ENCODE measurements at places on chromosomes 13 and 19.

GRCh38 chr19:19643158-19644053 is at the start of gene GMIP:
Gene GMIP (minus strand): TSS chr19:19643657. CDS start chr19:19643529, 128 bp downstream.
- DNase-seq, result no peak

DNA sequence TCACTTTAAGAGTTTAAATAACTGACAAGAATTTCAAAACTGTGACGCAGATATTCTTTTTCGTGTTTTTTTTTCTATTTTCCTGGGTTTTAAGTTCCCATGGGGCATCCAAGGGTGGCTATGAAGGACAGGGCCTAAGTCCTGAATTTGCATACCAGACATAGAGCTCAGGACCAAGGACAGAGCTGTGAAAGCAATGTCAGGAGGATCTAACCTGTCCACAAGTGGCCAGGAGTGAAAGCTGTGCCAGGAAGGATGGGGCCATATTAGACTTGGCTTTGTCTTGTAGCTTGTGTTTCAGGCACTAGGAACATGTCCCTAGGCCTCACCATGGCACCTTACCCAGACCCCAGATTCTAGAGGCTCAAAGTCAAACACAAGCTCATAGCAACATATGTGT is 289.4 kb upstream of the MIR17HG start:
- DNase-seq, result no peak

- no peak for DNase-seq
Observed at GRCh38 chr13:73177916-73178565, 119.2 kb downstream of the KLF5 start.

- no peak for DNase-seq
Observed at GRCh38 chr13:33434676-33435075, 149.1 kb upstream of the STARD13 start.

DNA sequence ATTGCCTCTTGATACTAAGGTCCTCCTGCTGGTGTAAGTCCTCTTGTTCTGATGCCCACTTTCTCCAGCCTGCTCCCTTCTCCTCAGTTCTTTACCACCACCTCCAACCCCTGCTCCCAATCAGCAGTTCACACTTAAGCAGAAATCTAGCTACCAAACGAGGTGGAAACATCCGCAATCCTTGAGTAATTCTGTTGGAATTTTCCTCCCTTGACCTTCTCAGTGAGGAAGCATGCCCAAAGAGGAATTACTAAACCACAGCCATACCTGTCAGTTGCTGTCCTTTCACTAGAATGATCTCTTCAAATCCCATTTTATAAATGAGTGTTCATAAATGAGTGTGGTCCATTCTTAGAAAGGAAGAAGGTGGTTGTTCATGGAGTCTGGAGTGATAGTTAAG is 289.9 kb downstream of the DACH1 start:
- DNase-seq, result no peak

DNA sequence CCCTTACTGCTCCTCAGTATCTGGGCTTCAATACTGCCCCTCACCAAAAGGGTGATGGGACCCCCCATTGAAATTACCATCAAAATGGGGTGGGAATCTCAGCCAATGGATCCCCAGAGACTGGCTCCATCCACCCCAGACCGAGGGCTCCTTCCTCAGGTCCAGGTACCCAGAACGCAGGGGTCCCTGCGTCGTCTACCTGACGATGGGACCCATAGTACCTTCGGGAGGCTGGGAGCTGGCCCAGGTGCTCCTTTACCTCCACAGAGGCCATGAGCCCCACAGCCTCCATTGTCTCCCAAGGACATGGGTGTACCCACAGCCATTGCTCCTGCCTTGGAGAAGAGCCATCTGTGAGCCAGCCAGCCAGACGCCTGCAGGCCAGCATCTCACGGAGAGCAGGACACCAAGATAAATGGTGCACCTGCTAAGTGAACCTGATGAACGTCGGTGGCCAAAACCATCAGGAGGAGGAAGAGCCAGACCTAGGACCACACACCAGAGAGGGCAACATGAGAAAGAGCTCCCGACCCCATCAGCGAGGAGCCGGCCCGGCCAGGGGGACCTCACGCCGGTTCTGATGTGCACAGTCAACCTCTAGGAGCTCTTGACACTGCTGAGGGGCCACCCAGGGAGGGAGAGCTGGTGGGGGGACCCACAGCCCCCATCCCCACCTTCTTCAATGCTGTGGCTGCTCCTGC is 156.8 kb upstream of the SOX1 start:
- DNase-seq, result no peak

All from cerebellar nuclear complex (tissue), 1 donor.